HCT116 (cell line): ENCODE measurements at places on chromosomes 6 and 20. TPM values are rescaled to one million over a fixed set of nuclear protein-coding genes. Genes with fewer than 3 reads are reported as not detected.

The SASH1 gene
- 11.7 TPM for total RNA-seq

- no peaks in the 10 kb centered on the region for H3K27me3 ChIP-seq
- H3K4me3 ChIP-seq, result no peak overlapping the region
- no peaks in the 10 kb centered on the region for H3K36me3 ChIP-seq
- H3K4me1 ChIP-seq, result no peaks in the 10 kb centered on the region
- DNase-seq, result no peak
- no peak overlapping the region for H3K27ac ChIP-seq
These were observed 46.6 kb upstream of the DEFB112 start for GRCh38 chr6:50096296-50096695.

DNA sequence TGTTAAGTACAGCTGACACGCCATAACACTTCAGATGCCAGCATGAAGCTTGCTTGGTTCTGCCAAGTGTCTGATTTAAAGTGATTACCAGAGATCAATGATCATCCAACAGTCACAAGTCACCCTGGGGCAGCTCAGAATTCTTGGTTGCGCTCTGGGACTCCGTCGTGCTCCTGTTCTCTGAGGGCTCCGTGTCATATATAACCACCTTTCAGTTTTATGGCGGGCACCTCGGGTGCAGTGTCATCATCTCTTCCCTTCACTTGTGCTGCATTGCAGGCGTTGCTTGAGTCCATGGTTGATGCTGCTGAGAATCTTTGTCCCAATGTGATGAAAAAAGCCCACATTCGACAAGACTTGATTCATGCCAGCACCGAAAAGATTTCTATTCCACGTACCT lies 101.4 kb upstream of the SCGN start:
- H3K27me3 ChIP-seq, result no peaks in the 10 kb centered on the region
- no peak for DNase-seq
- no peak overlapping the region for H3K4me3 ChIP-seq
- no peaks in the 10 kb centered on the region for H3K4me1 ChIP-seq

GRCh38 chr20:2536560-2536986 lies at the start of gene TMC2:
TSS of gene TMC2 (plus strand) at chr20:2536573. CDS start at chr20:2536622, 49 bp downstream.
- no peaks in the 10 kb centered on the region for H3K36me3 ChIP-seq
- peaks cover 15% of the 10 kb centered on the region; the same call in 1 of the 2 replicates for H3K27me3 ChIP-seq
- H3K4me3 ChIP-seq, result no peak within 1 kb of the TSS
- no peaks in the 10 kb centered on the region for H3K4me1 ChIP-seq

DNA sequence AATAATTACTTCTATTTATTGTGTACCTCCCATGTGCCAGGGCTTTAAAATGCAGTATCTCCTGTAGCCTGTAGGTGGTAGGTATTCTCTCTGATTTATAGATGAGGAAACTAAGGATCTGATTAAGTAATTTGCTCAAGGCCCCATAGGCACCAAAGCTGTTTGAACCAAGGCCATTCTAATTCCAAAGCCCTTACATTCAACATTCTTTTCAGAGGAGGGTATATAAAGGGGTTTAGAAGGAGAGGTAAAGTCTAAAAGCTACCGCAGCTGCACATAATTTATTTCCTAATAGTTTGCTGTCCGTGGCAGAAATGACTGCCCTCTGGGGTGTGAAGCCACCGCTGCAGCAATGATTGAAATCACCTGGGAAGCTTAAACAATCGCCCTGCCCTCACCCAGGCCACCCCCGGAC lies 95.0 kb upstream of the FAM8A1 start:
- H3K4me1 ChIP-seq, result peaks cover 20% of the 10 kb centered on the region
- no peak overlapping the region for H3K4me3 ChIP-seq
- no peaks in the 10 kb centered on the region for H3K27me3 ChIP-seq
- no peak overlapping the region for H3K27ac ChIP-seq
- peak; percentile 27 for DNase-seq

- no peaks in the 10 kb centered on the region for H3K27me3 ChIP-seq
- no peaks in the 10 kb centered on the region; the same call in 1 of the 2 replicates for H3K4me1 ChIP-seq
- H3K27ac ChIP-seq, result no peak overlapping the region
- H3K4me3 ChIP-seq, result no peak overlapping the region
These were observed 15.3 kb downstream of the RSPO4 start for GRCh38 chr20:986733-987355.
